Vagina (tissue), 2 donors: ENCODE measurements at places on chromosomes 2 and 18. TPM values are rescaled to one million over a fixed set of nuclear protein-coding genes. Genes with fewer than 3 reads are reported as not detected.

- DNase-seq: no peak
Measured at GRCh38 chr2:24411488-24412151, 51.3 kb upstream of the ITSN2 start.

DNA sequence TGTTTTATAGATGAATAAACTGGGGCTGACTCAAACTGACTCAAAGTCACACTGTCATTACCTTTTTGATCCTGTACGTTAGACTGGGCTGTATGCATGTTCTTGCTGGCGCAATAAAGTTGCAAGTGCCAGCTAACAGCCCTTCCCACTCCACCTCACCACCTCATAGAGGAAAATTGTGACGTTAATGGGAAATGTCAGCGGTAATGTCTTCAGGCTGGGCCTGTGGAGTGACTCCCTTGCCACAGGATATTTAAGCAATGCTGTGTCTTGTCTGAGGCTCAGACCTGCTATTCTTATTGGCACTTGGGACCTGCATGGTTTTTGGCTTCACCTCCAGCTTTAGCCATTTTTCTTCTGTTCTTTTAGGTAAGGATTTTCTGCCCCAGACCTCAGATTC is 25.2 kb upstream of the CASP10 start:
- DNase-seq: peak; percentile 81

DNA sequence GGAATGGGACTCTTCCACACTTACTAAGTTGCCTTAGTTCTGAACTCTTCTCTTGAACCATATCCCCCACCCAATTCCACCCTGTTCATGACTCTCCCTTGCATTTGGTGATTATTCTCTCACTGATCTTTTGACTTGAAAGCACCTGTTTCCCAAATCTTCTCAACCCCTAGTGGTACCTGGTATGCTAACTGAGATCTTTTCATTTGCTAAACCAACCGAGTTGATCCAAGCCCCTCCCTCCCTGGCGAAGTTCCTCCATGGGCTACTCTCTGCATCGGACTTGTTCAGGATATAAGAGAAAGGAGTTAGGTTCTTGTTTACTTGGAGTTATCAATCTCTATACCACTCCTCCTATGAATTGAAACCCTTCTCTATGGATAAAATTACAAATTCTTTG is 593.5 kb downstream of the BCL11A start:
- DNase-seq: no peak

Gene AGXT
- total RNA-seq: not detected

Gene PLGLB1
- 2.2 TPM for total RNA-seq

Gene ACP1
- 57.9 TPM for total RNA-seq

- DNase-seq: no peak
Measured at GRCh38 chr2:141959941-141960340, 170.9 kb downstream of the LRP1B start.

DNA sequence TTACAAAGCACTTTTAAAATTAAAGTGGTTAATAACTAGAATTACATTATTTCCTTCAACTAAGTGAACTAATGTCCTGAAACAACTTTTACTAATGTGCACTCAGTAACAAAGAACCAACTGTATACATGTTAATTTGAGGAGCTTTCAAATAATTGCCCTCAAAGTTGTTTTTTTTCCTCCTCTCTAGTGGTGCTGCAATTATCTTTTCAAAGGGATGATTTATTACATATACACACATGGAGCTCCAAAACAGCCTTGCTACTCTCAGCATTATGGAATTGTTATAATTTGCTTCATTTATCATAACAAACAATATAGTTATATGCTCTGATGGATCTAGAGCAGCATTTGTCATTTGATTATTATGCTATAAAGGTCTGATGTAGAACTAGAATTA is 246.3 kb upstream of the RASGRP3 start:
- no peak for DNase-seq

Gene EFEMP1
- total RNA-seq: 235 TPM

DNA sequence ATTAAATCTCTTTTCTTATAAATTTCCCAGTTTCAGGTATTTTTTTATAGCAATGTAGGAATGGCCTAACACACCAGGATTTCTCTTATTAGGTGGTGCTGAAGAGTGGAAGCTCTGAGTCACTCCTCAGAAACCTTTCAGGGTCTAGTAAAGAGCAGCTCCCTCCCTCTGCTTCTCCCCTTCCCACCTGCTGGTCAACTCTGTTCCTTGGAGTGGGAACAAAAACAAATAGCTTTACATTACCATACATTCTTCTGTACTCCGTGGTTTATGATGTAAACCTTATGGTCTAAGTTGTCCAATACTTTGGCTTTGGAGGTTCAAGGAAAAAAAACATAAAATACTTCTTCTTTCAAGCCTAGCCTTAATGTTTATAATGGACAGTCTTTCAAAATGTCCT is 2.7 kb upstream of the IL1R1 start:
- no peak for DNase-seq

Gene UGT1A10
- not detected for total RNA-seq

Gene ATG16L1
- total RNA-seq: 29.2 TPM

Gene IL36A
- total RNA-seq: 2.7 TPM
